ENCODE measurements at places on chromosomes 12 and 14.

DNA sequence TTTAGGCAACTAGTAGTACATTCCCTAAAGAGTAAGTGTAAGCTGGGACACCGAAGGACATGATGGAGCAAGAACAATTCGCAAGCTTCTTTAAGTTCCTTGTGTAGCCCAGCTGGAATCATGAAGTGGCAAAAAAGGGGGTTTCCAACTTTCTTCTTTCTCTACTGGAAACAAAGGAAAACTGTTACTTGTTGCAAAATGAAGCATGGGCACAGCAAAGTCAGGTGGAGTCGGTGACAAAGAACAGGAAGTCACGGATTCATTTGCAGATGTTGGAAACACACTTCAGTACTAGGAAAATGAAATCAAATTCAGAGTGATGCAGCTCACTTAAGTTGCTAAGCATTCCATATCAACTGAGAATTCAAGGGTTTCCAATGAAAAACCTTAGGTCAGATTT, 706.9 kb upstream of the STXBP6 start:
- no peak for DNase-seq

GRCh38 chr14:101035466-101036225, 132.1 kb upstream of the RTL1 start:
- no peak for DNase-seq

- peak; percentile 50 for DNase-seq
Measured at GRCh38 chr12:111570084-111570961, 28.8 kb downstream of the ATXN2 start.

GRCh38 chr14:92458136-92459029, 55.2 kb upstream of the RIN3 start:
- DNase-seq, result no peak

GRCh38 chr12:68612202-68612601, 1.5 kb downstream of the RAP1B start:
- DNase-seq, result no peak

Data from NCI-H460 (cell line).